ENCODE measurements at places on chromosomes 7 and 10.

GRCh38 chr10:49397036-49397999 is 1.4 kb upstream of the DRGX start:
- no peak for DNase-seq
- H3K27ac ChIP-seq, result no peak overlapping the region
- no peaks in the 10 kb centered on the region for H3K36me3 ChIP-seq
- no peak overlapping the region for H3K4me3 ChIP-seq
- no peaks in the 10 kb centered on the region for H3K4me1 ChIP-seq
- peaks cover 99% of the 10 kb centered on the region for H3K27me3 ChIP-seq

GRCh38 chr7:134669845-134670373 is 23.3 kb downstream of the BPGM start:
- no peaks in the 10 kb centered on the region for H3K4me1 ChIP-seq
- H3K27ac ChIP-seq, result peak overlapping the region; percentile 5
- no peaks in the 10 kb centered on the region for H3K27me3 ChIP-seq
- H3K4me3 ChIP-seq, result no peak overlapping the region

DNA sequence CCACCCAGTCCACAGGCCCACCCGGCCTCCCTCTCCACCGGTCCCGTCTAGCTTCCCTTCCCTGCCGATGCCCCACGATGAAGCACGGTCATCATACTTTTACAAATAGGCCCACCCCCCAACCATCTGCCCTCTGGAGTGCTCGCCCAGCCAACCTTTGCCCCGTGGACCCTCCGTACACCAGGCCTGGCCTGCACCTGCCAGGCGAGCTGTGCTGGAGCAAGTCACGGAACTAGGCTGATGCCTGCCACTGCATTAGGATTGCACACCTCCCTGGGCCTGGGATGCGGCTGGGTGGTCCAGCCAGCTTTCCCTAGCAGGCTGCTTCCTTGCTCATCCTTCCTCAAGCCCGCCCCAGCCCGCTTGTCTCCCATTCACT is 44.7 kb downstream of the PPIF start:
- H3K27me3 ChIP-seq, result no peaks in the 10 kb centered on the region
- no peak overlapping the region for H3K27ac ChIP-seq
- no peaks in the 10 kb centered on the region for H3K36me3 ChIP-seq
- no peak for DNase-seq
- peaks cover 5% of the 10 kb centered on the region for H3K4me1 ChIP-seq

DNA sequence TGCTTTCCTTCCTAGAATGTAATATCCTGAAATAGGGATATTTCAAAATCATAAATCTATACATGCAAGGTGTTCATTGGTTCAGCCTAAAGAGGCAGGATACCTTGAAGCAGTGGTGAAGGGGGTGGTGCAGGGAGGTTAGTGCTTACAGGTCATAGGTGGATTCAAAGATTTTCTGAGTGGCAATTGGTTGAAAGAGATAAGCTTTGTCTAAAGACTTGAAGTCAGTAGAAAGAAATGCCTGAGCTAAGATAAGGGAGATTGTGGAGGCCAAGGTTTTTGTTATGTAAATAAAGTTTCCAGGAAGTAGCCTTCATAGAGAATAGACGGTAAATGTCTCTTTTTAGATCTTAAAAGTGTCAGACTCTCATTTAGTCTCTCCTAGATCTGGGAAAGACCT is 741.2 kb upstream of the ZWINT start:
- no peaks in the 10 kb centered on the region for H3K36me3 ChIP-seq
- peak; percentile 13 for DNase-seq
- no peak overlapping the region for H3K27ac ChIP-seq

- H3K4me3 ChIP-seq, result no peak overlapping the region
- DNase-seq, result no peak
- no peak overlapping the region for H3K27ac ChIP-seq
- no peaks in the 10 kb centered on the region for H3K36me3 ChIP-seq
Observed at GRCh38 chr7:39954694-39955093, 4.6 kb downstream of the CDK13 start.

DNA sequence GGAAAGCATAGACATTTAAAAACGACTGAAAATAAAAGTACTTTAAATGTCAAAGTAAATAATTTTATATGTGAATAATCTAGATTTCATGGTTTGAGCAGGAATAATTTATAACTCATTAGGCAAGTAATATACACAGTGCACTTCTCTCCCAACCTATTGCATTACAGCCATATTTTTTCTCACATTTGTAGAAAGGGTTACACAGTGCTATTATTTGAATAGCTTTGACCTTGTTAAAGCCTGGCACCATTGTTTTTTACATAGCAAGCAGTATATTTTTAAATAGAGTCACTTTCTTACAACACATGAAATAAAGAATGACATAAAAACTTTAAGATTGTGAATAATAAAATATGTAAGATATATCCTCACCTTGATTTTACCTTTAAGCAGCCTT is 969 bp downstream of the PPP1R3A start:
- no peaks in the 10 kb centered on the region for H3K27me3 ChIP-seq
- DNase-seq, result no peak
- H3K27ac ChIP-seq, result no peak overlapping the region
- no peaks in the 10 kb centered on the region for H3K4me1 ChIP-seq
- no peaks in the 10 kb centered on the region for H3K36me3 ChIP-seq
- H3K4me3 ChIP-seq, result no peak overlapping the region

- DNase-seq, result no peak
- H3K27ac ChIP-seq, result peak overlapping the region; percentile 7
- no peak overlapping the region for H3K4me3 ChIP-seq
Observed at GRCh38 chr10:78937800-78938694, 130.7 kb upstream of the ZMIZ1 start.

GRCh38 chr10:43424416-43424815 is 12.5 kb upstream of the ZNF487 start:
- H3K4me1 ChIP-seq, result peaks cover 14% of the 10 kb centered on the region
- H3K36me3 ChIP-seq, result no peaks in the 10 kb centered on the region
- no peak overlapping the region for H3K4me3 ChIP-seq
- H3K27me3 ChIP-seq, result no peaks in the 10 kb centered on the region
- no peak overlapping the region for H3K27ac ChIP-seq

DNA sequence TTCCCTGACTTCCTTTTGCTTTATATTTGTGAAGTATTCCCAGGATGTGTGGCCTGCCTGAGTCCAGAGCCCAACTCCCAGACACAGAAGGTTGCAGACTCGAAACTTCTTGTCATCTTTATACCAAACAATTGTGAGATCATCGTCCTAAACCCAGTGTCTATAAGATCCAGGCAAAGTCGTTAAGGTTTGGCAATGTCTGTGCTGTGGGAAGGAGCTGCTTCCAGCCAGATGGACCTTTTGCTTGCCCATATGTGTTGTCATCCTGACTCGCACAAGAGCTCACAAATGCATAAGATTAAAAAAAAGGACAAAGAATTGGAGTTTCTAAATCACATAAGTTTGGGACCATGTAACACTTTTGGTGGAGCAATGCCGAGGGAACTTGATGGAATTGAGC is 37.0 kb downstream of the WNT2 start:
- no peak for DNase-seq
- H3K4me3 ChIP-seq, result no peak overlapping the region
- H3K4me1 ChIP-seq, result no peaks in the 10 kb centered on the region
- no peaks in the 10 kb centered on the region for H3K27me3 ChIP-seq
- H3K36me3 ChIP-seq, result no peaks in the 10 kb centered on the region
- no peak overlapping the region for H3K27ac ChIP-seq

DNA sequence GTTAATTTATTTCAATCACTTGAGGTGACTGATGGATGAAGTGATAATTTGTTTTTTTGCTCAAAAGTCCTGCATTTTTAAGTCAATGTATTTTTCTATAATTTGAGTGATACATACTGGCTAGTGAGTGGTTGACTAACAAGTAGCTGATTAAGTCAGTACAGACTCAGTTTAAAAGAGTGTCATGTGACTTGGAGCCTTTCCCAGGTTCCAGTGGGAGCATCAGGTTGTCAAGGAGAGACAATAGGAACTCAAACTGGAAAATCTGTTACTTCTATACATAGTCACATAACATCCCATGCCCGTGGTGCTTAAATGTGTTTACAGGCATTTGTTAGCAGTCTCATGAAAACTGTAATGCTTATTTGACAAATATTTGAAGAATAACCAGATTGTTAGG is 154.7 kb downstream of the ANK3 start:
- no peaks in the 10 kb centered on the region for H3K36me3 ChIP-seq
- H3K4me1 ChIP-seq, result no peaks in the 10 kb centered on the region
- DNase-seq, result no peak
- no peak overlapping the region for H3K27ac ChIP-seq
- no peaks in the 10 kb centered on the region for H3K27me3 ChIP-seq

DNA sequence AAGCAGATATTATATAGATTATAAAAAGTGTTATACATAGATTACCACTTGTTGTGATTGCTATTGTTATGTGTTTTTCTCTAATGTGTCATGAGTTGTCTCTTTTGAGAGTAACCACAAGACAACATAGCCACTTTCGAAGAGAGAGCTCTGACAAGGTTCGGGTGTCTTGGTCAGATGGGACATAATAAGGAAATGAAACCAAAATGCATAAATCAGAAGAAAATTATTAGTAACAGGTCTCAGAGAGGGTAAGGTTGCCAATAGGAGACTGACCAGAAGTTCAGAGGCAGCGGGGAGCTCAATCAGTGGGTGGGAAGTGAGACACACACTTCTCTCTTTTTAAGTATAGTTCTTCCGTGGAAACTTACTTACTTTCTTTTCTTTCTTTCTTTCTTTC is 639.2 kb upstream of the POT1 start:
- H3K4me3 ChIP-seq, result no peak overlapping the region
- no peak overlapping the region for H3K27ac ChIP-seq
- no peaks in the 10 kb centered on the region for H3K4me1 ChIP-seq
- DNase-seq, result no peak
- no peaks in the 10 kb centered on the region for H3K27me3 ChIP-seq

GRCh38 chr10:32237644-32238345 is 109.2 kb downstream of the EPC1 start:
- DNase-seq, result no peak
- no peaks in the 10 kb centered on the region for H3K4me1 ChIP-seq
- H3K27ac ChIP-seq, result no peak overlapping the region
- H3K27me3 ChIP-seq, result no peaks in the 10 kb centered on the region
- no peak overlapping the region for H3K4me3 ChIP-seq

DNA sequence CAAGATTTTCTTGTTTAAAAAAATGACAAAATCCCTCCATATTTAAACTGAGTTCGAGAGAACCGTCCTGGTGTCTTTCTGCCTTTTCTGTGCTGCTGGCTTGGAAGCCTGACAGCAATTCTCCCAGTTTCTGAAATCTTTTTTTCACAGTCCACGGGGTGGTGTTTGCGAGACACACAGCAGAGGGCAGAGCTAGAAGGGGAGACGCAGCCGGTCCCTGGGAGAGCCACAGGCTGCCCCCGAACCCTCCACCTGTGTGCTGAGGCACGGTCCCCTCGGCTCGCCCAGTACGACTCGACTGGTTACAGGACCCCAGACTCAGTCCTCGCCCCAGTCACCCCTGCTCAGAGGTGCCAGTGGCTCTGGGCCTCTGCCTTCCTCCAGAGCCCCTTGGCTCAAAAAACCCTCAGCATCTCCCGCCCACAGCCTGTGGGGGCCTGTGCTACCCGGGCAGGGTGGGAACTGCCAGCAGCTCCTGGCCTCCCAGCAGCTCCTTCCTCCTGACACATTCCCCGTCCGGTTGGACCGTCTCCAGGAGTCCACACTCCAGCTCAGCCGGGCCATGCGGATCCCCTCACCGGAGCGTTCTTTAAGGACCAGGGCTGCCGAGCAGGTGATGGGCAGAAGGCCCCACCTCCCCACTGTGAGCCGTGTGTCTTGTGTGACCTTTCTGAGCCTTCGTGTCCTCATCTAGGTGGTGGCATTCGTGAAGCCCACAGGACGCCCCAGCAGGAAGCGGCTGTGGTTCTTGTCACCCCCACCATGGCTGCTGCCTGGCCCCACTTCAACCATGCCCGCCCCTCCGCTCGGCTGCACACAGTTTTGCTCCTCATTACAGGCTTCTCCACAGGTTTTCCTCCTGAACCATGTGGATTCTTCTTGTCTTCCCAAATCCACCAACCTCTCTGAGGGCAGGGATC is 52.3 kb upstream of the EN2 start:
- no peak overlapping the region for H3K4me3 ChIP-seq
- H3K4me1 ChIP-seq, result no peaks in the 10 kb centered on the region
- no peak overlapping the region for H3K27ac ChIP-seq
- DNase-seq, result no peak
- peaks cover 35% of the 10 kb centered on the region for H3K27me3 ChIP-seq

- H3K27me3 ChIP-seq, result no peaks in the 10 kb centered on the region
- no peak overlapping the region for H3K27ac ChIP-seq
- H3K4me1 ChIP-seq, result peaks cover 24% of the 10 kb centered on the region
- DNase-seq, result no peak
- no peak overlapping the region for H3K4me3 ChIP-seq
Observed at GRCh38 chr7:69823151-69823744, 225.0 kb downstream of the AUTS2 start.

DNA sequence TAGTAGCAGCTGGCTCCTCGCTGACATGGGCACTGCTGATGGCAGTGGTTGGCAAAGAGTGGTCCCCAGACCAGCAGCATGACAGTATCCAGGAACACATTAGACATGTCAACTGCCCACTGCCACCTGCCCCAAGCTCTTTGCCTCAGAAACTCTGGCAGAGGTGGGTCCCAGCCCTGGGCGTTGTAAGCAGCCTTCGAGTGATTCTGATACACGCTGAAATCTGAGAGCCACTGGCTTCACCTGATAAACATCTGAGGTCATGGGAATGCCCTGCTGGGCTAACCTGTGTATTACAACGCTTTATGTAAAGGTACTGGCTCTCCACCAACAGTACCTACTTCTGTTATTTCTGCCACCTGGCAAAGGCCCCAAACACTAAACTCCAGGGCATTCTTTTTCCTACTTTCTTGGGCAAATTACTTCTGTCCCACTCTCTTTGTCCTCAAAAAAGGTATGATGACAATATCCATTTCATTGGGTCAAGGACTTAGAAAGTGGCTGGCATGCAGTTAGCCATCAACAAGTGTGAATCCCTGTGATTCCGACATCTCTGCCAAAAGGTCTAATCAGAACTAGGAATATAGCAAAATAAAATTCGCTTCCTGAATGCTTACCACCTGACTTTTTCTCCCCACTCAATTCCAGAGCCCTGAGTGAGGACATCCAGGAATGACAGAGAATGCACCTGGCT is 9.2 kb downstream of the SGMS1 start:
- no peaks in the 10 kb centered on the region for H3K27me3 ChIP-seq
- peak overlapping the region; percentile 66 for H3K27ac ChIP-seq
- H3K4me1 ChIP-seq, result peaks cover 26% of the 10 kb centered on the region
- no peak overlapping the region for H3K4me3 ChIP-seq
- H3K36me3 ChIP-seq, result no peaks in the 10 kb centered on the region

GRCh38 chr7:61111-61510 is 131.3 kb upstream of the FAM20C start:
- no peaks in the 10 kb centered on the region for H3K36me3 ChIP-seq
- no peak for DNase-seq
- H3K27ac ChIP-seq, result no peak overlapping the region
- H3K27me3 ChIP-seq, result no peaks in the 10 kb centered on the region

GRCh38 chr7:145718129-145718528 is 398.5 kb upstream of the CNTNAP2 start:
- no peak for DNase-seq
- H3K27me3 ChIP-seq, result no peaks in the 10 kb centered on the region
- no peak overlapping the region for H3K4me3 ChIP-seq
- no peaks in the 10 kb centered on the region for H3K4me1 ChIP-seq
- no peaks in the 10 kb centered on the region for H3K36me3 ChIP-seq
- H3K27ac ChIP-seq, result no peak overlapping the region

GRCh38 chr7:158048569-158048968 is 539.1 kb downstream of the PTPRN2 start:
- no peak overlapping the region for H3K4me3 ChIP-seq
- H3K27ac ChIP-seq, result no peak overlapping the region
- DNase-seq, result no peak
- H3K36me3 ChIP-seq, result no peaks in the 10 kb centered on the region
- H3K27me3 ChIP-seq, result no peaks in the 10 kb centered on the region
- H3K4me1 ChIP-seq, result no peaks in the 10 kb centered on the region

All from hepatocyte (in vitro differentiated cells).